ENCODE measurements at places on chromosomes 13 and 19.

DNA sequence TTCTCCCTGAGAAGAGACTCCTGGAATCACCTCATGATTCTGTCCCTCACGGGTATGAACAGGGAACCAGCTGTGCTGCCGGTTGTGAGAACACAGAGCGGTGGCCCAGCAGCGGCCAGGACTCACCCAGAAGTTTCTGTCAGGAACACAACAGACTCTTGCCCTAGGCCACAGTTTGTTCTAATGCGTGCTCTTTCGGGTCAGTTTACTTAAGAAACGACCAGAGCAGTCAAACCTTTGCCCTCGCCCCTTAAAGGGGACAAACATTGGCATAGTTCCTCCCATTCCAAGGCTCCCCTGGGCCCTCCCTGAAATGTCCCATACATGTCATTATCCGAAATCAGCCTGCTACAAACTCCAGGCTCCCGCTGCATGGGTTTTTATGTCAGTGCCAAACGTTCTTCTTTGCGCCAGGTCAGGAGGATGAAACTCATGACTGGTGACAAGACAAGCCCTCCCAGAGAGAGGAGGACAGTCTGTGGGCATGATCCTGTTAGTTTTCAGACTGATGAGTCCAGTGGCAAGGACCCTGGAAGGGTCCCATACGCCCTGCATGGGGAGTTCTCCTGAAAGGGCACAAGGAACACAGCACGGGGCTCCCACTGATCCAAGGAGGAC is 18.3 kb downstream of the ZIC5 start:
- DNase-seq = no peak

DNA sequence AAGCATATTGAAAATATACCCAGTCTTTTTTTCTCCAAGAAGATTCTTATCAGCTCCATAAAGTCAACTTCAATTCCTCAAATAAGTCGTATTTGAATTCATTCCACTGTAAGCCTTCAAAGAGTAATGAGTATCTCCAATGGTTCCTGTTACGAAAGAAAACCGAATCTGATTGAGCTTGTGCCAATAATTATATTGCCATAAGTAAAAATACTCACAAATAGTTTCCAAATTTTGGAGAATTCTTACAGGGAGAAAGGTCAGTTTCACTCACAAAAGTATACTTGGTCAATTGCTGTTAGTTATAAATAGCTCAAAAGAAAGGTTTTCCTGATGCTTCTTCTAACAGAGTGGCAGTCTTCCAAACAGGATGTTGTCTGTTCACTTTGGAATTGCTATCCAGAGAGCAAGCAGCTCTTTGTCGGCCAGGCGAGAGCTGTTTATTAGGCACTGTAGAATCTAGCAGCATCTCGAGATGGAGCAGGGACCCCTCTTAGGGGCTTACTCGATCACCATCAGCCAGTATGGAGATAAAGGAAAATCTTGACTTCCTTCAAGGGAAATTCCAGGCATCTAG is 13.5 kb downstream of the ERICH4 start:
- no peak for DNase-seq

GRCh38 chr19:35908973-35909683 is 1.0 kb upstream of the TYROBP start:
- DNase-seq = no peak

DNA sequence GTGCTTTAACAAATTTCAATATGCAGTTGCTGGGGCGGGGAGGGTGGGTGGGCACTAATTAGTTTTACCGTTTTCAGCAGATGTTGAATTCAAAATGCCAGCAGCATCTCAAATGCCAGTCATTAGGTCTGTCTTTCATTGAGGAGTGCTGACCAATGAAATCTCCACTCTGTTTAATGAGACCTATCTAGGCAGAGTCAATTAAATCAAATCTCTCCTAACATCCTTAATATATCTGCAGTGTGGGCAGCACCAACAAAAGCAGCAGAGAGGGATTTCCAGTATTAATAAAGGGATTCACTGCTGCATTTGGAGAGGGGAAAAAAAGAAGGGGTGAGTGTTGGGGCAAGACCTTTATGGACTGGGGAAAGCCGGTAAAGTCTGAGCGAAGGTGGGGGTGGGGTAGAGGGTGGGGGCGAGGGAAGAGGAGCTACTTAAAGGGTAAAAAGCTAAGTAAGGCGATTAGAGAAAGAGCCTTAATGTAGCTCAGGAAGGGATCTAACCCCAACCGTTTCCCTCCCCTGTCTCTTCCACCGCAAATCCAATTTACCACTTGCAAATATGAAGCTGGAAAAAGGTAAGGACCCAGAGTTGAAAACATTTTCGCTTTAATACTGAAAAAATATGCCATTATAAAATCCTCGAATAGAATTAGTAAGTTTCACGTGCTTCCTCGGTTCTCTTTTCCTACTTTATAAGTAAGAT is 4.5 kb downstream of the SLITRK1 start:
- DNase-seq = no peak

DNA sequence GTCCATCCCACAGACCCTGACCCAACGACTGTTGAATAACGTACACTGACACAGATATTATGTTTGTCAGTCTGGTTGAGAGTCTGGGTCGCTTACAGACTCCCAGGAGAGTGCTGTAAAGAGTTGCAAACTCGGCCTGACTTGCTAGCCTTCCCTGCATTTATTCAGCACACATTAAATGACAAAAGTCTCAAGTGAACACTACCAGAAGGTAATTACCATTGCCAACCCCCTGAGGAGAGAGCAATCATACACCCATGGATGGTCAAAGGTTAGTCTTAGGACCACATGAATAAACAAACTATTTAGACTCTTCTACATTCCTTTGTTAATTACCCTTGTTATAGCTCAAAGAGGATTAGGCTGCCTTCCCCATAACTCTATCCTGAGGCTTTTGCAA is 1048.6 kb downstream of the PCDH17 start:
- no peak for DNase-seq

DNA sequence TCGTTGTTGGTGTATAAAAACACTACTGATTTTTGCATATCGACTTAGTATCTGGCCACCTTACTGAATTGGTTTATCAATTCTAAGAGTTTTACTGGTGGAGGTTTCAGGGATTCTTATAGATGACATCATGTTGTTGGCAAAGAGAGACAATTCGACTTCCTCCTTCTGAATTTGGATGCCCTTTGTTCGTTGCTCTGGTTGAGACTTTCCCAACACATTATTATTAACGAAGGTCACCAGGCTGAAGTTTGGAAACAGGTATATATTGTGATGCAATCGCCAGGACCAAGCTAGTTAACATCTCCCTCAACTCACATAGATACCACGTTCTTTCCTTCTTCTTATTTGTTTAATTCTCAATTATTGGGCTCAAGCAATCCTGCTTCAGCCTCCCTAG is 2.1 kb upstream of the ZSCAN5B start:
- no peak for DNase-seq

DNA sequence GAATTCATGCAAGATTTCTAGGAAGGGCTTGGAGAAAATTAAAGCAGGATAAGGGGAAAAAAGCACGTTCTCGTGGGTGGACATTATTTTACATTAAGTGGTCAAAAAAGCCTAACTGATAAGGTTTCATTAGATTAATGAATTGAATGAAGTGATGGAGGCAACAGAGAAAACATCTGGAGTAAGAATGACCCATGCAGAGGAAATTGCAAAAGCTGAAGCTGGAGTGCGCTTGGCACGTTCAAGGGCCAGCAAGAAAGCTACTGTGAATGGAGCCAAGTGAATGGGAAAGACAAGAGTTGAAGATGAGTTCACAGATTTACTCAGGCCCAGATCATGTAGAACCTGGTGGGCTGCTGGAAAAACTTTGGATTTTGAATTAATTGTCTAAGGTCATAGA is 777.9 kb downstream of the DACH1 start:
- no peak for DNase-seq

- no peak for DNase-seq
These were observed 65.8 kb upstream of the STARD13 start for GRCh38 chr13:33351319-33351718.

DNA sequence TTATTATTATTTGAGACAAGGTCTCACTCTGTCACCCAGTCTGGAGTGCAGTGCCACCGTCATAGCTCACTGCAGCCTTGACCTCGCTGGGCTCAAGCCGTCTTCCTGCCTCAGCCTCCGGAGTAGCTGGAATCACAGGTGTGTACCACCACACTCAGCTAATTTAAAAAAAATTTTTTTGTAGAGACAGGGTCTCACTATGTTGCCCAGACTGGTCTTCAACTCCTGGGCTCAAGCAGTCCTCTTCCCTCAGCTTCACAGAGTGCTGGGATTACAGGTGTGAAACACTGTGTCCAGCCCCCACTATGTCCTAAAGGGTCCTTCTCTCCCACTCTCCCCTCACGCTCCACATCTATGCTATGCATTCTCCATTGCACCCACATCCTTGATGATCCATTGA is 9.1 kb upstream of the TLE2 start:
- DNase-seq = no peak

GRCh38 chr13:23947893-23948292 is 50.6 kb upstream of the C1QTNF9B start:
- no peak for DNase-seq

- DNase-seq = no peak
These were observed 30.8 kb downstream of the KLF2 start for GRCh38 chr19:16355293-16356043.

GRCh38 chr19:46616631-46617322 is 8.1 kb downstream of the PTGIR start:
- no peak for DNase-seq

DNA sequence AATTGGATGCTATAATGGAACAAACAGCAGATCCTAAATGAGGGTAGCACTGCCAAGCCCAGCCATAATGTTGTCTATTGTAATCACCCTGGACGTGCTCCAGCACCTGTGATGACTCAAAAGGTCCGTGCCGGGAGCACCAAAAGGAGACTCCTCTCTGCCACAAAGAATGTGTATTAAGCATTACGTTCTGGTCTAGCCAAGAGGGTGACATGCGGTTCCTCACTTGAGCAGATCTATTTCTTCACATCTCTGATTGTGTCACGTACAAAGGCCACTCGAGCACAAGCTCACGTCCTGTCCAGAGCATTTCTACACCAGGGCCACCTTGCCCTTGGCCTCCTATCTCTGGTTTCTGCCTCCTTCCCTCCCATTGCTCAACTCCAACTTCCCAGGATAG is 219.9 kb upstream of the IRS2 start:
- DNase-seq = peak; percentile 76

DNA sequence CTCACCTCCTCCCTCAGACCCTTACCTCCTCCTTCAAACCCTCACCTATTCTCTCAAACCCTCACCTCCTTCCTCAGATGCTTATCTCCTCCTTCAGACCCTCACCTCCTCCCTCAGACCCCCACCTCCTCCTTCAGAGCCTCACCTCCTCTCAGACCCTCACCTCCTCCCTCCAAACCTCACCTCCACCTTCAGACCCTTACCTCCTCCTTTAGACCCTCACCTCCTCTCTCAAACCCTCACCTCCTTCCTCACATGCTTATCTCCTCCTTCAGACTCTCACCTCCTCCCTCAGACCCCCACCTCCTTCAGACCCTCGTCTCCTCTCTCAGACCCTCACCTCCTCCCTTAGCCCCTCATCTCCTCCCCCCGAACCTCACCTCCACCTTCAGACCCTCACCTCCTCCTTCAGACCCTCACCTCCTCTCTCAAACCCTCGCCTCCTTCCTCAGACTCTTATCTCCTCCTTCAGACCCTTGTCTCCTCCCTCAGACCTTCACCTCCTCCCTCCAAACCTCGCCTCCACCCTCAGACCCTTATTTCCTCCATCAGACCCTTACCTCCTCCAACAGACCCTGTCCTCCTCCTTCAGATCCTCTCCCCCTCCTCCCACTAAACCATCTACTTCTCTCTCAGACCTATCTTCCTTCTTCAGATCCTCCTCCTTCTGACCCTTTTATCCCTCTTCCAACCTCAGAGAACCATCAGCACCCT is 2.5 kb upstream of the BCL3 start:
- DNase-seq = no peak

DNA sequence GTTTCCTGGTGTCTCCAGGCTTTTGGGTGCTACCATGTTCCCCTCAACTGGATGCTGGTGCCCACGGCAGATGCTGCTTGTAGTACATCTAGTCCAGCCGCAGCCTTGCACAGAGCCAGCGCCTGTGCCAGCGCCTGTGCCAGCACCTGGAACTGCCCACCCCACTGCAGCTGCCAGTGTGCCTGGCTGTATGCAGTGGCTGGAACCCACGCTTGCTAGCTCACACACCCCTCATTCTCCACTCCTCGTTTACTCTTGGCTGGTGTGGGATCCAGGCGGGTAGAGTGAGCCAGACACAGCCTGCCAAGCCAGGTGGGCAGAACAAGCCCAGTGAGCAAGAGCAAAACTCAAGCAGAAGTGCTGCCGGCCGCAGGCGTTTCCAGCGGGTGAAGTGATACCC is 428.6 kb downstream of the SLITRK1 start:
- DNase-seq = no peak

DNA sequence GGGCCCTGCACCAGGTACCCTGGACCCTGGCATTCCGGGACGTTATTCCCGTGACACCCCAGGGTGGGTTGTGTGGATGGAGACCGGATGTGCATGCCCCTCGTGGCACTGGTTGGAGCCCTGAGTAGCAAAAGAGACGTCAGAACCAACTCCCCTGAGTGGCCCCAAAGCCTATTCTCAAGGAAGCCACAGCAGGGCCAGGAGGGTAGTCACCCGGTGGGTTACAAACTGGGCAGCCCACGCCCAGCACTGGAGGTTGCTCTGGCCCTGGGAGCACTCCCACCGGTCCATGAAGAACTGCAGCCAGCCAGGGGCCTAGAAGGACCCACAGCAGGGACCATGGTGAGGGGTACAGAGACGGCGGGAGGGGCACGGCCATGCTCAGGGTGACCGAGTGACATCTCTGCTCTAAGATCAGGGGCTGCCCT is 7.5 kb downstream of the KLF16 start:
- no peak for DNase-seq

DNA sequence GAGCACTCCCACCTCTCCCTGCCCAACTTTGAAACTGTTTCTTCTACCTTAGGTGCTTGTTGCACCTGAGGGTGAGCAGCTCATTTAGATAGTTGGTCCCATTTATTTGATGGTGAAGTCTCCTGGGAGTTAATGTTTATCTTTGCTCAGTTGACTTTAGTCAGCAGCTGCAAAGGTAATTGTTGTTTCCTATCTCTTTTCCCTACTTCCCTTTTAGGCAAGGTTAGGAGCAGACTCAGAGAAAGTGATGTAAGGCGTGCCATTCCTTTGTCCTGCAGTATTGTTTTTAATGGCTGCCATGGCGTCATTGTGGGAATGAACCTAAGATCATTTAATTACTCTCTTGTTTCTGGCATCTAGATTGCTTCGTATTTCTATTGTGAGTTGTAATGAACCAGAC is 11.6 kb downstream of the AKAP11 start:
- no peak for DNase-seq
